ENCODE measurements at places on chromosomes 2 and 18. TPM values are rescaled to one million over a fixed set of nuclear protein-coding genes. Genes with fewer than 3 reads are reported as not detected.

IL36B gene
- not detected for total RNA-seq

PPP1R1C gene
- 1.6 TPM for total RNA-seq

ARHGAP28 gene
- 29.7 TPM for total RNA-seq

UGT1A5 gene
- not detected for total RNA-seq

ABCG8 gene
- total RNA-seq, result under 0.01 TPM

CENPA gene
- total RNA-seq, result 2.6 TPM

CDCA7 gene
- total RNA-seq, result 9.9 TPM

UCN gene
- 1.0 TPM for total RNA-seq

G6PC2 gene
- 1.0 TPM for total RNA-seq

GREB1 gene
- 6.8 TPM for total RNA-seq

TOGARAM2 gene
- total RNA-seq, result 0.52 TPM

RBBP8 gene
- total RNA-seq, result 10.4 TPM

PUM2 gene
- 80.4 TPM for total RNA-seq

AGFG1 gene
- total RNA-seq, result 20.9 TPM

HDHD2 gene
- total RNA-seq, result 15.7 TPM

HOXD13 gene
- total RNA-seq, result under 0.01 TPM

FBLN7 gene
- total RNA-seq, result 9.9 TPM

TGFBRAP1 gene
- total RNA-seq, result 7.3 TPM

SERPINB3 gene
- not detected for total RNA-seq

DNAJC5G gene
- total RNA-seq, result under 0.01 TPM

PARD3B gene
- 19.8 TPM for total RNA-seq

TNFRSF11A gene
- 8.9 TPM for total RNA-seq
